ENCODE measurements at places on chromosomes 6 and 20.
A peak's percentile ranks its signal among the peaks of the same experiment; 100 is the strongest.

- DNase-seq, result no peak
Observed at GRCh38 chr20:2538931-2539720, 2.8 kb downstream of the TMC2 start.

GRCh38 chr6:4313044-4313686, 177.8 kb upstream of the ECI2 start:
- peak; percentile 83 for DNase-seq

DNA sequence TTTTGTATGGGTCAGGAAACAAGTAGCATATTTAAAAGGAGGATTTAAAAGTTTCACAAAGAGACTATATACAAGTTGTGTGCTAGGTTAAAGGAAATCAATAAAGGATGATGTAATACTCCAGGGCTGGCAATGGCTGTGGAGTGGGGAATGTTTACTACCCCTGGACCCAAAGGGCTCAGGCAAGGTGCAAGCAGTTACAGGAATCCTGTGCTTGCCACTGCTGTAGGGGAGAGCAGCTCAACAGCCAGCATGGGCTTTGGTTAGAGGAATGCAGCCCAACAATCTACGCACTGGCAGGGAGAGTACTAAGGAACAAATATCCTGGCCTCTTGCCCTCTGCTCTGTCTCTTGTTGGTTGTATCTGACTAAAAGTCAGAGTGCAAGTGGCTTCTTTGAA, 1642.2 kb downstream of the KHDRBS2 start:
- no peak for DNase-seq

GRCh38 chr6:163943607-163944385, 529.3 kb downstream of the QKI start:
- DNase-seq, result no peak

DNA sequence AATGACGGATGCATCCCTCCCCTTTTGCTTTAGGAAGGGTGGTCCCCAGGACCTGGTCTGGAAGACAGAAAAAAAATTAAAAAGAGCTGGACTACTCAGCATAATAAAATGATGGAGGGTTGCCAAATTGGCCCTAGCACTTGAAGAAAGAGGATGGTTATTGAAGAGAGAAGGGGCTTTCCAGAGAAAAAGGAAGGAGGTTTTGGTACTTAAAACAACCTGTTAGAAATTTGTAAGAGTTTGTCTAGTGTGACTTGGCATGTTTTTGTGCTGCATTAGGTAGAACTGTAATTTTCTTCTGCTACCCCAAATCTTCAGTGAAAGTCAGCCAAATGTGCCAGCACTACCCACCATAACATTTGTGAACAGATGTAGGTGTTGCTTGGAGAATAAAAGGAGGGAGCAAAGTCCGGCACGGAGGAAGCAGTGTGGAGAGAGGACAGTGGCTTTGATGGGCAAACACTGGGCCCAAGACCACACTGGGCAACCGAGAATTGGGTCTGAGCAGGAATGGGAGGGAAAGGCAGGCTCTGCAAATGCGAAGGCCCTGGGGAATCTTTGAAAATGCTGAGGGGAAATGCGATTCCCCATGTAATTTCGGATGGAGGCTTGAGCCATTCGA, 160.9 kb downstream of the QRSL1 start:
- no peak for DNase-seq

DNA sequence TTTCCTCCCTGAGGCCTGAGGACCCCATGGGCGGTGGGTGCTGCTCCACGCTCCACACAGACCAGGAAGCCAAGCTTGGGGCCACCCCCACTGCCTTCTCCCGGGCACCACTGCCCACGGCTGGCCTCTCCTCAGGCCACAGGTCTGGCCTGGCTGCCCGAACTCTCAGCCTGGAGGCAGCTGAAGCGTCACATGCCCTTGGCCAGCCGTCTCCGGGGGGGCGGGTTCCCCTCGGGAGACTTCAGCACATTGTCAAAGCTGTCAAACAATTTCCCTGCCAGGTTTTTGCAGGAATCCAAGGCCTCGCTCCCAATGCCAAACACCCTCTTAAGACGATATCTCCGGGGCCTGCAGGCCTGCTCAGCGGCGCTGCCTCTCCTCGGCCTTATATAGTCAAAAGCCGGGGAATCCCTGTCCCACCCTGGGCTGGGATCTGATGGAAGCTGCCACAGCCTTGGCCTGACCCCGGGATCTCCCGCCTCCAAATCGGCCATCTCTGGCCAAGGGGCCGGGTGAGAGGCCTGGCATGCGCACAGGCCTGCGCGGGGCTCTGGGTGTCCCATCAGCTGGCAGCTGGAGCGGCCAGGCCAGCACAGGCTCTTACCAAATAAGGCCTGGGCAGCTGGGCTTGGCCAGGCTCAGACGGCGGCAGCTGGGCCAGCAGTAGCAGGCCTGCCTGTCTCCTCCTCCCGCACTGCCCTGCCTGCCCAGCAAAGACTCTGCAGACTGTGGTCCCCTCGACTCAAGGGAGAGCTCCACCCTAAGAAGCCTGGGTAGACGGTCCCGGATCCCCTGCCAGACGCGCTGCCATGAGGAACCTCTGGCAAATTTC, 49.7 kb downstream of the RBM38 start:
- no peak for DNase-seq

GRCh38 chr6:143543435-143543834, 31.9 kb upstream of the FUCA2 start:
- DNase-seq, result no peak

DNA sequence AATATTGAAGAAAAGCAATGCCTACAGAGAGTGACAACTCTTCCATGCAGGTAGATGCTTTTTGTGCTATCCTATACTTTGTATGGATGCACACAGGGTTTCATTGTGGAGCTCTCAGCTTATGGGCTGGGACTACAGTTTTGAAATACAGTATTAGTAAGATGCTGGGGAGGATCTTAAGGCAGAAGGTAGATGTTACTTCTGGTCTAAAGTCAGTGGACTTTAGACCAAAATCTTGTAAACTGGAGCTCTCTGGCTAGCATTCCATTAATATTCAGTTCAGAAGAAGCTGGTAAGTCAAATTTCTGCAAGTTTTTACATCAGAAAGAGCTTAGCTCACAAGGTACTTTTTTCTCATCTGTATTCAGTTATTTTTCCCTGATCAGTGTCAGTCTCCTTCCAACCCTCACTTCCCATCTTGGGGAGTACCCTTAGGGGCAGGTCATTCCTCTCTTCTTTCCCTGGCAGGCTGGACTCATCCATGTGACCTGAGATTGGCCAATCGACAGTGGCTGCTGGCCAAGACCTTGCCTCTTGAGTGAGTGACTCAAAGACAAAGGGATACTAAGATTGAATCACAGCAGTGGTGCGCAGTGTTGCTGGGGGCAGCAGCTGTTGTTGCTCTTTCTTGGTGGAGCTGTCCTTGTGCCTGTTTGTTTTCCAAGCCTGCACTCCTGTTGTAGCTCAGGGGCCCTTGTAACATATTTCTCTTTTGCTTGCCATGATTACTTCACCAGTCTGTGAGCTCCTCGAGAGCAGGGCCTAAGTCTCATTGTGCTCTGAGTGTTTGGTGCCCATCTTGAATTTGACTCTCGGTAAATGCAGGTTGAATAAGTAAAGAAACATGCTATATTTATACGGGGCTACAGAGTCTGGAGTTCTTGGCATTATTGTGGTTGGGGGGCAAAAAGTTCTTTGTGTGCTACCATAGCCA, 2.8 kb upstream of the PHF20 start:
- peak; percentile 92 for DNase-seq

GRCh38 chr6:90397929-90398674, 101.5 kb upstream of the BACH2 start:
- DNase-seq, result no peak

DNA sequence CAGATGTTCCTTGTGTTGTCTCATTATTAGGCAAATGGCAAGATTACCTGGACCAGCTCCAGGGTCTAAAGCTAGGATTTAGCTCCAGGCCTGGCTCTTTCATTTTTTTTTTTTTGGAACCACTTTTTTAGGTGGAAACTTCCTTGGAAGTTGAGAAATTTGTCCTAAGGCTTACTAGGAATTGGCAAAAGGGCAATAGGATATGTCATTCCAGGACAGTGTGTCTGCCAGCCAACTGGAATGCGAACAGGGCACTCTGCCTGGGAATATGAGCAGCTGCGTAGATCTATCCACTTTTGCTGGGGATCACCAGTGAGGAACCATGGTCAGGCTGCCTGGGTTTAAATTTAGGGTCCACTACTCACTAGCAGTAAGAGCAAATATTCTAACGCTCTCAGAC, 304.0 kb downstream of the TSHZ2 start:
- DNase-seq, result no peak

- no peak for DNase-seq
Observed at GRCh38 chr20:41978246-41978790, 360.1 kb upstream of the CHD6 start.

- no peak for DNase-seq
Observed at GRCh38 chr20:33018169-33018931, 10.8 kb downstream of the BPIFB2 start.
